ENCODE measurements at places on chromosomes 16 and 17.

DNA sequence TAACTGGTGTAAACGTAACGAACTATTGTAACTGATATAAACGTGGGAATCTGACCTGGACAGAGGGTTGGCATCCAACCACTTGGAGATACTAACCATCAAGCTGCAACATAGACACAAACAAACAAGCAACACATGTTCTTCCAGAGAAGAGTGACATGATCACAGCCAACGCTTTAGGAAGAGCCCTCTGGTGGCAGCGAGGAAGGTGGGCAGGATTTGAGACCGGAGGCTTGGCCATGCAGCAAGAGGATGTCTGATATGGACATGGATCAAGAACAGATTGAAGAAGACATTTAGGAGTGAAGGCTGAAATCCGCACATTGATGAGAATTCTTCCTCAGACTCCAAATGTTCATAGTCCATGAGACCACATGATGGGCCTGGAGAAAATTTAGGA lies 40.3 kb upstream of the TNRC6A start:
- DNase-seq = peak; percentile 32

DNA sequence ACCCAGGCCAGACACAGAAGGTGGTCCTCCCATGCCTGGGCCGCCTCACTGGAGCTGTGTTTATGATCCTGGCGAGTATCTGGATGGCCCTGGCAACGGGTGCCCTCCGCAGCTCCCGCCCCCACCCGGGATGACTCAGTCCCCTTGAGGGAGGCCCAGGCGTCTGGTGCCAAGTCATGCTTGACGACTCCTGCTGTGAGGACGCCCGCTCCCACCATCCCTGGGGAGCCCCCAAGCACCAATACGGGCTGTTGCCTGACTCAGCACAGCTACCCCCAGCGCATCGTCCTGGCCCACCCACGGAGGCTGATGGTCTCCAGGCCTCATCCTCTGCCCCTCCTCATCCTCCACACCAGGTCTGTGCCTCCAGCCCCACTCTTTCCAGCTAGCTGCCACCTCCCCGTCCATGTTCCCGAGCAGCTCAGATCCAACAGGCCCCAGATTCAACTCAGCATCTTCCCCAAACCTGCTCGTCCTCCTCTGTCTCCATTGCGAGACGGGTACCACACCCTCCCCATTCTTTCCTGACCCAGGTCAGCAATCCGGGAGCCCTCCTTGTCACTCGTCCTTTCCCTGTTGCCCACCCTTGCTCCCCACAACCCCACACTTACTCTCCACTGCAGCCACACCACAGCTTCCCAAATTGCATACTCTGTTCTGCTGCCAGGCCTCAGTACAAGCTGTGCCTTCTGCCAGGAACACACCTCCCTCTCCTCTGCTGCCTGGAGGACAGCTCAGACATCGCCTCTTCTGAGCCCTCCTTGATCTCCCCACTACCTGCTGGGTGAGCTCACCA lies 2.6 kb downstream of the CAMKK1 start:
- DNase-seq = peak; percentile 79

- peak; percentile 54 for DNase-seq
Measured at GRCh38 chr16:1494129-1494640, 1.0 kb downstream of the TELO2 start.

DNA sequence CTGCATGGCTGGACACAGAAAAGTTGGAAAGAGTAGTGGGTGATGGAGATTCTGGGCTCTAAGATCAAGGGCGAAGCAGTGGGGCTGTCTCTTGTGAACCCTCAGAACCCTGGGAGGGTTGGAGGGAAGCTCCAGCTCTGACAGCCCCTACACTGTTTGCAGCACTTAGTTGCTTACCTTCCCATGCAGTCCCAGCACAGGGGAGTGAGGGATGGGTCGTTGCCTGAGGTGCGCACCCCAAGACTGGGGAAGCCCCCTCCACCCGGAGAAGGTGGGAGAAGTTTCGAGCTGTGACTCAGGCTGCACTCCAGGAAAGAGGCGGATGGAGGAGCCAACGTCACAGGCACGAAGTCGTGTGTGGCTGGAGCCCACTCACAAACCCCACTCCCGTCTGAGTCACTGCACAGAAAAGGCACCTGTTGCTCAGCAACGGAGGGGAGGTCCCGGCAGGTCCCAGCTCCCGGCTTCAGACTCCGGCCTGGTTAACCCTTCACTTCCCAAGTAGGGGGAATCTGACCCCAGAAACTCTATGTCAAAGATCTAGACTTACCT lies 60.1 kb downstream of the AIPL1 start:
- no peak for DNase-seq

DNA sequence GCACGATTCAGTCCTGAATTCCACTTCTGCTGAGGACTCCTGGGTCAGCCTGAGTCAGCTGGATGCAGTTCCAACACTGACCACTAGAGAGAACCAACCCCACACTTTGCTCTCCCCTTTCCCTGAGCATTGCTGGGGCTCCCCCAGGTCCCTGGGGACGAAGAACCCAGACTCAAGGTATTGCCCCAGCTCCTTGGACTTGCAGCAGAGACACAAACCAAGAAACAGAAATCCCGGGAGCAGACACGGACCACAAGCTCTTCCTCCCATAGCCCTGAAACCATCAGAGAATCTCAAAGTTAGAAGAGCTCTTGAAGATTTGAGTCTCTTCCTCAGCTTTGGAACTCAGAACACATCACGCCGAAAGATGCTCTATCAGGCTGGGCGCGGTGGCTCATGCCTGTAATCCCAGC lies 678 bp upstream of the GH1 start:
- peak; percentile 64 for DNase-seq

- DNase-seq = peak; percentile 37
Measured at GRCh38 chr16:31072540-31073141, 1.4 kb downstream of the ZNF668 start.

- no peak for DNase-seq
Measured at GRCh38 chr17:54194268-54194667, 371.5 kb downstream of the KIF2B start.

DNA sequence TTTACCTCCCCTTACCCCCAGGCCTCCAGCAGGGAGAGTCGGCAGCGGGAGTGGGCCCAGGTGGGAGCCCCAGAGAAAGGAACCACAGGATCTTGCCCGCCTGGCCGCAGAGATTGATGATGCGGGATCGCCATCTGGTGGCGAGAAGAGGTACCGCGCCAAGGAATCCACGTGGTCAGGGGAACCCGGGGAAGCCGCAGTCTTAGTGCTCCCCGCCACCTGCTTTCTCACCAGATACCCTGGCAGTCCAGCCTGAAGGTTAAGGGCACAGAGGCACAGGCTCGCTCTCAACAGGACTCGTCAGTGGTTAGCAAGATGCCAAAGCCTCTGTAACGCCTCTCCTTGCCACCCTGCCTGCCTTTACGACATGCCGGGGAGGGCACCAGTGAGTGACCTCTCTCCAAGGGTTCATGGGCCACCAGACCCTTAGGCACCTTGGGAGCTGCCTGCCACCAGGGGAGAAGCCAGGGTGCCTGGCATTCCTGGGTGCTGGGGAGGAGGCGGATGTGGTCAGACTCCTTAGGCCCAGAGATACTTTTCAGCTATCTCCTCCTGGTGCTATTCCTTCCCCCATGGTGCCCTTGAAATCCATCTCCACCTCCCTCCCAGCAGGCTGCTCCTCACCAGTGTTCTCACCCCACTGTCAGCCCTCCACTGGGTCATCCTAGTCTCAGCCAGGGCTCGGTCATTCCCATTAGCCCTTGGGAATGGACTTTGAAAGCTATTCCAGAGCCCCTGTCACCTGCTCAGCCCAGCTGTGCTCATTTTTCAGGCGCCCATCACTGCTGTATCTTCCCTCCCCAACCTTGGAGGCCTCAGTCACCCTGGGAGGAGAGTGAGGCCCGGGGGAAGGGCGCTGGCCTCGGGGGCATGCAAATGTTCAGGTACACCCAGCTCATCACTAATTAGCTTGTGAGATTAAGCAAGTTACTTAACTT lies 5.5 kb upstream of the RHBDF2 start:
- DNase-seq = peak; percentile 90

DNA sequence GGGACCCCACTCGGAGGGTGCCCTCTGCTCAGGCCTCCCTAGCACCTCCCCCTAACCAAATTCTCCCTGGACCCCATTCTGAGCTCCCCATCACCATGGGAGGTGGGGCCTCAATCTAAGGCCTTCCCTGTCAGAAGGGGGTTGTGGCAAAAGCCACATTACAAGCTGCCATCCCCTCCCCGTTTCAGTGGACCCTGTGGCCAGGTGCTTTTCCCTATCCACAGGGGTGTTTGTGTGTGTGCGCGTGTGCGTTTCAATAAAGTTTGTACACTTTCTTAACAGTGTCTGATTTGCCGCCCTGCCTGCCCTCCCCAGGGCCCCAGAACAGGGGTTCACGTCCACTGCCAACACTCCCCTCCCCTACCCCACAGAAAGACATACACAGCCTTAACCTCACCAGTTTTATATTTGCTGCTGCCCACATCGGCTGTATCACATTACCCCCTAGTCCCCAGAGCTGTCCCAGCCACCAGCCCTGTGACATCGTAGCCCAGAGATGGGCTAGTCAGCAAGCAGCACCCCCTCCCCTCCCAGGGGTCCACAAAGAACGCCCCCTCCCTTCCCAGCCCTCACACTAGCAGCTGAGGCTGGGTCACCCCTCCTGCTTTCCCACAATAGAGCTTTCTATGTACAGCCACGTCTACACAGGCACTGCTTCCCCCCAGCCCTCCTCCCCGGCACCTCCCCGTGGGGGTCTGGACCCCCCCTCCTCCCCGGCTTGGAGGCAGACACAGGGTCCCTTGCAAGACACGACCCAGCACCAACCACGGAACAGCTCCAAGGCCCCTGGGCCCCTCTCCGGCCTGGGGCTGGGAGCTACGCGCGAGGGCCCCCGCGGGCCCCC lies 7.9 kb downstream of the GRN start:
- DNase-seq = peak; percentile 54

DNA sequence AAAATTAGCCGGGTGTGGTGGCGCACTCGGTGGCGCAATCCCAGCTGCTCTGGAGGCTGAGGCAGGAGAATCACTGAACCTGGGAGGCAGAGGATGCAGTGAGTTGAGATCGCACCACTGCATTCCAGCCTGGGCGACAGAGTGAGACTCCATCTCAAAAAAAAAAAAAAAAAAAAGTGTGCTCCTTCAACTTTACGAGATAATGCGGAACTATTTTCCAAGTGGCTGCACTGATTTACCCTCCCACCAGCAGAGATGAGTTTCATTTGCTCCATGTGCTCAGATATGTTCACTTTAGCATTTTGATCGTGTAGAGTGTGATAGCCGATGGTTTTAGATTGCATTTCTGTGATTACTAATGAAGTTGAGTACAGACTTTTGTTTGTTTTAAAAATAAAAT lies 20.0 kb upstream of the LASP1NB start:
- DNase-seq = no peak

- no peak for DNase-seq
Measured at GRCh38 chr16:57264950-57265371, 19.5 kb downstream of the PLLP start.

GRCh38 chr17:7781429-7781828 lies 52.6 kb upstream of the KDM6B start:
- DNase-seq = no peak

DNA sequence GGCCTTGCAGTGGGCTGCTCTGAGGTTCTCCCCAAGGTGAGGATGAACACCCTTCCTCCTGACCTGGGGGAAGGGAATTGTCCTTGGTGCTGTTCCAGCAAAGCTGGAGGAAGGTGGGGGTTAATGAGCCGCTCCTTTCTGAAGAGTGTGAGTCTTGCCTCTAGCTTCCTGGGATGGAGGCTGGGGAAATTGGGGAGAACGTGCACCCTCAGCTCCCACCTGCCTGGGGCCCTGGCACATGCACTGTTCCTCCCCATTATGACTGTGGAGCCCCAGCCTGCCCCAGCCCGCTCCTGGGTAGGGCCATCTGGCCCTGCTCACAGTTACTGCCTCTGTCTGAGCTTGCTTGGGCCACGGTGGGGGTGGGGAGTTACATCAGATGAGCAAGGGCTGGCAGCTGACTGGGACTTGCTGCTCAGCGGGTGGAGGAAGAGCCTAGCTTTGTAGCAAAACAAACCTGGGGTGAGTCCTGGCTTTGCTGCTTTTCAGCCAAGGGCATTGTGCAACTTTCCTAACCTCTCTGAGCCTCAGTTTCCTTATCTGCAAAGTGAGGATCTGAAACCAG lies 11.1 kb downstream of the TNS4 start:
- DNase-seq = no peak

DNA sequence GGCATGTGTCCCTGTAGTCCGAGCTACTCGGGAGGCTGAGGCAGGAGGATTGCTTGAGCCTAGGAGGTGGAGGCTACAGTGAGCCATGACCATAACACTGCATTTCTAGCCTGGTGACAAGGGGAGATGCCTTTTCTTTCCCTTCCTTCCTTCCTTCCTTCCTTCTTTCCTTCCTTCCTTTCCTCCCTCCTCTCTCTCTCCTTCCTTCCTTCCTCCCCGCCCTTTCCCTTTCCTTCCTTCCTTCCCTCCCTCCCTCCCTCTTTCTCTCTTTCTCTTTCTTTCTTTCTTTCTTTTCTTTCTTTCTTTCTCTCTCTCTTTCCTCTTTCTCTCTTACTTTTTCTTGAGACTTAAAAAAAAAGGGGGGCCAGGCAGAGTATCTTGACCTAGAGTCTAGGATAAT lies 3.1 kb upstream of the CEP20 start:
- DNase-seq = no peak

- DNase-seq = no peak
Measured at GRCh38 chr17:82327289-82327688, 6.3 kb downstream of the SECTM1 start.

DNA sequence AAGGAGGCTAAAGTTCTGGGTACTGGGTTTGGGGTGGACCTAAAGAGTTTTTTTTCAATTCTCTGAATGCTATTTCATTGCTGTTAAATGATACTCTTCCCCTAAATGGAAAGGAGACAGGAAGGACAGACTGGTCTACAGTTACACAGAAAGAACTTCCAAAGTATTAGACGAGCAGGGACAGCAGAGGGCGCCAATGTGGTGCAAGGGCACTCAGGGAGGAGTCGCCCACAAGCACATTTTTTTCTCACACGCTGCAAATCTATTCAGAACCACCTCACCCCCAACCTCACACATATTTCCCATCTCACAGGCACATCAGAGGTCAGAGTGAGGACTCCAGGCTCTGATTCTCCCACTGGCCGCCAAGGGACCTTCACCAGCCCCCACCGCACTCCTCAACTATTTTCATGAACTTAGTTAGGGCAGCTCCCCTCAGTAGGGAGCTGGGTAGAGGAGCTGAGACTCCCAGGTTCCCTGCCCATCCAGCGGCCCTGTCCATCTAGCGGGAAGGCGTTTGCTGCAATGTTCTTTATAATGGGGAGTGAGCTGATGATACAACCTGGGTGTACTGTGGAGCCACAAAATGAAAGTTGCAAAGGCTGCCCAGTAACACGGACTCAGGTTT lies 6.8 kb upstream of the CA4 start:
- DNase-seq = peak; percentile 86

DNA sequence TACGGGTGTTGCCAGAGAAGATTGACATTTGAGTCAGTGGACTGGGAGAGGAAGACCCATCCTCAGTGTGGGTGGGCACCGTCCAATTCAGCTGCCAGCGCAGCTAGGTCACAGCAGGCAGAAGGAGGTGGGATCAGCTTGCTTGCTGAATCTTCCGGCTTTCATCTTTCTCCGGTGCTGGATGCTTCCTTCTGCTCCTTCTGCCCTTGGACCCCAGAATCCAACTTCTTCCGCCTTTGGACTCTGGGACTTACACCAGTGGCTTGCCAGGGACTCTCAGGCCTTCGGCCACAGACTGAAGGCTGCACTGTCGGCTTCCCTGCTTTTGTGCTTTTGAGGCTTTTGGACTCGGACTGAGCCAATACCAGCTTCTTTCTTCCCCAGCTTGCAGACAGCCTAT lies 46.1 kb upstream of the RPL38 start:
- DNase-seq = no peak
